ENCODE measurements at places on chromosomes 3 and 15. TPM values are rescaled to one million over a fixed set of nuclear protein-coding genes. Genes with fewer than 3 reads are reported as not detected.

GOLGA8O gene
- not detected for total RNA-seq

MESP2 gene
- not detected for total RNA-seq

CD200 gene
- 32.7 TPM for total RNA-seq

CHAC1 gene
- 43.9 TPM for total RNA-seq

TIPARP gene
- total RNA-seq = 26.9 TPM

DNASE1L3 gene
- not detected for total RNA-seq

SCN11A gene
- 0.12 TPM for total RNA-seq

HGD gene
- 0.35 TPM for total RNA-seq

IMPG2 gene
- total RNA-seq = 0.12 TPM

GOLGA8N gene
- 3.0 TPM for total RNA-seq

Measured in activated naive CD8-positive, alpha-beta T cell treated with anti-CD3 and anti-CD28 coated beads for 36 hours (primary cell).